GM23248 (cell line): ENCODE measurements at places on chromosomes 3 and 15.

- no peak for DNase-seq
These were observed 731.1 kb upstream of the SGO1 start for GRCh38 chr3:20916951-20917606.

DNA sequence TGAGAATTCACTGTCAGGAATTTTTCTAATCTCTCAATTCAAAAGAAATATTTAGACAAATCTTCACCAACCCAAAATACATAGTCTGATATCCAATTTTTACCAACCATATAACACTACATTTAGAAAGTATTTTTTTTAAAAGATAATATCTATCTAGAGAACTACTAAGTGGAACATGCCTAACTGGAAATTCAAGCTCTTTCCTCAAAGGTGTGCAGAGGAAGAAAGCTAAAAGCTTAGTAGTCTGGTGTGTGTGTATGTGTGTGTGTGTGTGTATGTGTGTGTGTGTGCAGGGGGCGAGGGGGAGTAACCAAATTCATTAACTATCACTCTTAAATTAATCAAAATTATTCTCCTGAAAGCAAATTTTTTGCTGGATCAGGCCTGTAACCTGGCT lies 797.3 kb downstream of the NAALADL2 start:
- no peak for DNase-seq

DNA sequence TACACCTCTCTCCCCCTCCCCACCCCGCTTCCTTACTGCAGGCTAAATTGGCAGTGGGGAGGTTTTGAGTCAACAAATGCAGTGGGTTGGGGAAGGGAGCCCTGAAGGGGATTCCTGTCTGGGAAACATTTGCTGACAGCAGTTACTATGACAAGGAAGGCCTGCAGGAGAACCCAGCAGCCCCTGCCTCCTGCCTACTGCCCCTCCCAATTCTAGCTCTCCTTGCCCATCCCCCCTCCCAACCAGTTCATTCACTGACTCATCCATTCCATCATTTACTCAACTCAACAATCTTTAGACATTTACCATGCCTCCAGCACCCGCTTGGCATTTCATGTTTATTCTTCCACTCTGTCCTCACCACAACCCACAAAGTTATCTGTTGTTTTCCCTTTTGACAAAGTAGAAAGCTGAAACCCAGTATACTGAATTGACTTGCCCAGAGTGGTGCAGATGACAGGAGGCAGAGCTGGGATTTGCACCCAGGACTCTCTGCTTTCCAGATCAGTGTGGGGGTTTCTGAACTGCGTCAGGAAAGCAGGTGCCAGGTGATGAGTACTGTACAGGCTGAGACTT lies 75.0 kb downstream of the MAGEF1 start:
- DNase-seq = peak; percentile 68

DNA sequence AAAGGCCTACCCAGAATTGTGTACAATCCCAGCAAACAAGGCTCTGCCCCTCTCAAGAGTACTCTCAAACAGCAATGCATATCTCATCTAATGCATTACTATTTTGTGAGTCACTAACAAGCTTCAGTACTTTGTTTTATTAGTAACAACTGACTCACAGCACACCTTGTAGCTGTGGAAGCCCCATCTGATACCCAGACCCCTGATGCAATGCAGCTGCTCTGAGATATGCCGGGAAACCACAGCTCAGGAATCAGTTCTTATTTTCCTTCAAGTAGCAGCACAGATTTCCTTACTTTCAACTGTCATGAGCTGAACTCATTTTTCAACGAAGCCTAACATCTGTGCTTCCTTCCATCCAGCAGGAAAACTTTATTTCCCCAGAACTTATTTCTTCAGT lies 37.8 kb downstream of the CCNL1 start:
- peak; percentile 76 for DNase-seq

- peak; percentile 31 for DNase-seq
These were observed 478.4 kb upstream of the THBS1 start for GRCh38 chr15:39102431-39102830.

- no peak for DNase-seq
These were observed 26.2 kb downstream of the PCSK6 start for GRCh38 chr15:101463270-101463669.

DNA sequence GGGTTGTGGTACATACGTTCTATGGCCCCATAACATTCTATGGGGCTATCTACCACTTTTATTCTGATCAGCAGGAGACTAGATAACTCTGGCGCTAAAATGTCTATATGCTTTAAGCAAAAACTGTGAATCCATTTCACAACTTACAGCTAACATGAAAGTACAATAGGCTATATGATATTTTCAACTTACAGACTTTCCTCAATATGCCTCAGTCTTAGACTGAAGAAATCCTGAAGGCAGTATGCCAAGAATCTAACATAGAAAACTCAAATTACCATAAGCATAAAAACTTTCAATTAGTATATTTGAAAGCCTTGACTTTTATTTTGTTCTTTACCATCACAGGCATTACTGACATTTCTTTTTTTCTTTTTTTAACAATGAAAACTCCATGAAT lies 81.4 kb downstream of the CBLB start:
- DNase-seq = no peak

- no peak for DNase-seq
These were observed 61.3 kb upstream of the RAB6B start for GRCh38 chr3:133956982-133957381.

- DNase-seq = no peak
These were observed 7.6 kb downstream of the SHF start for GRCh38 chr15:45180201-45180600.

GRCh38 chr15:52653431-52653964 lies 25.7 kb downstream of the ATOSA start:
- peak; percentile 75 for DNase-seq

GRCh38 chr3:11363715-11364114 lies 91.5 kb downstream of the ATG7 start:
- no peak for DNase-seq

DNA sequence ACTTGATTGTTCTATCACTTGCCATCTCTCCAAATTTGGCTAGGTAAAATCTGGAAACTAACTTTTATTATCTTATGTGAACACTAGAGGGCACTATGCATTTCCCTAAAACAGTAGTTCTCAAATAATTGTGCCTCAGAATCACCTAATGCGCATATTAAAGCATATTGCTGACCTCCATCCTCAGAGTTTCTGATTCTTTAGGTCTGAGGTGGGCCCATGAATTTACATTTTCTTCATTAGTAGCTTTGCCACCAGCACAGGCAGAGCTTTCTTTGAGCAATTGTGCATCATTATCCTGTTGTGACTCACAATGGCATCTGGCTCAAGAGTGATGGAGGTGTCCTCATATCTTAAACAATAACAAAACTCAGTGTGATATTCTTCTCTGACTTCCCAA lies 17.5 kb upstream of the BCHE start:
- peak; percentile 36 for DNase-seq

- no peak for DNase-seq
These were observed 117.1 kb upstream of the LIPC start for GRCh38 chr15:58314593-58315216.

- DNase-seq = no peak
These were observed 148.8 kb downstream of the SLC9A9 start for GRCh38 chr3:143699424-143699823.

DNA sequence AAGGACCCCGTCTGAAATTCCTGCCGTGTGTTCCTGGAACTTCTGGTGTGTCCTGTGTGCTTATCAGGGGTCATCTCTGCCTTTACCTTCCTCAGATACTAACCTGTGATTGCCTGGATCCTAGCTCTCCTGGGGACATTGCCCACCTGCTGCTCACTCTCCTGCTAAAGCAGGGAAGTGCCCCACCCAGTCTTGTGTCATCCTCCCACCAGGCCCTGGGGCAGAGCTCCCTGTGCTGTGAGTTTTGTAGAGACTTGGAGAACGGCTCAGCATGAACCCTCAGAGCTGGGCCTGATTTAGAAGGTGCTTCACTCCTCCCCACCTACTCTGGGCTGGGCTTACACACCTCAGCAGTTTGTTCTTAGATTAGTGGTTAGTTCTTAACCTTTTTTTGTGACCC lies 3.8 kb upstream of the TMEM44 start:
- peak; percentile 40 for DNase-seq

- no peak for DNase-seq
These were observed 133.0 kb downstream of the ASB7 start for GRCh38 chr15:100735129-100736053.

GRCh38 chr3:195735036-195735695 lies 14.4 kb downstream of the MUC20 start:
- DNase-seq = no peak

- peak; percentile 90 for DNase-seq
These were observed 19.2 kb upstream of the MAP6D1 start for GRCh38 chr3:183844606-183845005.
